NCI-H226 (cell line): ENCODE measurements at places on chromosomes 16 and 17.
A peak's percentile ranks its signal among the peaks of the same experiment; 100 is the strongest.

- DNase-seq = peak; percentile 78
Observed at GRCh38 chr17:40341808-40342503, 22.6 kb downstream of the GJD3 start.

- DNase-seq = no peak
Observed at GRCh38 chr16:822174-822908, 21.8 kb upstream of the GNG13 start.

- no peak for DNase-seq
Observed at GRCh38 chr16:78485188-78485916, 385.9 kb downstream of the WWOX start.

DNA sequence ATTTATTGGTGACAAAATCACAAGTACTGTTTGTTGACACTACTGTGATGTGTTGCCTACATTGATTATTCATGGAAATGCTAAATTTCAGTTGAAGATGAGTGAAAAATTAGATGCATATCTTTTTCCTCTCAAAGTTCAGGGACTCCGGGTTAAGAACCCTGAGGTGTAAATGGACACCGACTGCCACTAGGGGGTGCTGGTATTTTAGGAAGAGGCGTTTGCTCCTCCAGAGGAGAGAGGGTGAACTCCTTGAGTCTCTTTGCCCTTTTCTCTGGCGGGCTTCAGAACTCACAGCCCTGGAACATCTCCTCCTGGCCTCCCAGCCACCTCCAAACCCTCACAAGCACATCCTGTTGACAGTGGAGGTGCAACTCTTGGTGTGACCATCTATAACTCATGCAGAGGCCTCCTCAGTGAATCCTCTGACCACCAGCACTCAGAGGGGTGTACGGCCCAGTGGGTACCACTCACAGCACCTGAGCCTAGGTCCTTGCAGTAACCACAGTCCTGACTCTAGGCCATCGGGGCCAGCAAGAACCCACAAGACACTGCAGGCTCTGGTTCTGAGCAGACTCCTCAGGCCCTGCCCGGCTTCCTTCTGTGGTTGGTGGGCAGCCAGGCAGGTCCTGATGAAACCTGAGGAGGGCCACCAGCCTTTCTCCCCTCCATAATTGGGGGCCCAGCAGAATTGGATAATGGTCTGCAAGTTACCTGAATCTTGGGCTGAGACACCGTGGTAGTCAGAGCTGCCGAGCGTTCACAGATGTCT lies 26.2 kb upstream of the PIK3R5 start:
- no peak for DNase-seq

- peak; percentile 70 for DNase-seq
Observed at GRCh38 chr17:2157675-2158395, 102.9 kb downstream of the HIC1 start.

- no peak for DNase-seq
Observed at GRCh38 chr17:75049706-75050105, 2.7 kb downstream of the KCTD2 start.

DNA sequence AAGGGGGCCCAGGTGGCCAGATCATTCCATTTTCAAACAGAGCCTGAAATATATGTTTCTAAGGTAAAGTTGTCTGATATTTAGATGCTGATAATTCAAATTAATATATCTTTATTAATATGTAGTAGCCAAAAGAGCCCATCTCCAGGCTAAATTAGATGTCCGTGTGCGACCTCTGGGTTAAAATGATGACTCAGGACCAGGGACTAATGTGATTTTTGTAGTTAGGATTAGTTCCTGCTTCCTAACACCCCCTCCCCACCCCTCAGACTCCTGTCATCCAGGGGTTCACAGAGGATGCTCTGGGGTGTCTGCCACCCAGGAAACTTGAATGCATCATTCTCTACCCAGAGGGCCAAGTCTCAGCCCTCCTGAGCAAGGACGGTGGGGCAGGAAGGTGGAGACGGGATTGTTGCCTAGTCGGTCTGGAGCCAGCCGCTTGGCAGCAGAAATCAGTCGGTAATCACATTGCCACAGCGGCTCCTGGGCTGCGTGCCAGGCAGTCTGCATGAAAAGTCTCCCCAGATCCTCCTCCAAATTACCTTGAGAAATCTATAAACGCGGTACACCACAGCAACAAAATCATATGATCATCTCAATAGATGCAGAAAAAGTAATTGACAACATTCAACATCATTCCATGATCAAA lies 29.8 kb downstream of the CNGB1 start:
- DNase-seq = peak; percentile 49

GRCh38 chr17:11908711-11909146 lies 88.5 kb downstream of the ZNF18 start:
- DNase-seq = no peak

DNA sequence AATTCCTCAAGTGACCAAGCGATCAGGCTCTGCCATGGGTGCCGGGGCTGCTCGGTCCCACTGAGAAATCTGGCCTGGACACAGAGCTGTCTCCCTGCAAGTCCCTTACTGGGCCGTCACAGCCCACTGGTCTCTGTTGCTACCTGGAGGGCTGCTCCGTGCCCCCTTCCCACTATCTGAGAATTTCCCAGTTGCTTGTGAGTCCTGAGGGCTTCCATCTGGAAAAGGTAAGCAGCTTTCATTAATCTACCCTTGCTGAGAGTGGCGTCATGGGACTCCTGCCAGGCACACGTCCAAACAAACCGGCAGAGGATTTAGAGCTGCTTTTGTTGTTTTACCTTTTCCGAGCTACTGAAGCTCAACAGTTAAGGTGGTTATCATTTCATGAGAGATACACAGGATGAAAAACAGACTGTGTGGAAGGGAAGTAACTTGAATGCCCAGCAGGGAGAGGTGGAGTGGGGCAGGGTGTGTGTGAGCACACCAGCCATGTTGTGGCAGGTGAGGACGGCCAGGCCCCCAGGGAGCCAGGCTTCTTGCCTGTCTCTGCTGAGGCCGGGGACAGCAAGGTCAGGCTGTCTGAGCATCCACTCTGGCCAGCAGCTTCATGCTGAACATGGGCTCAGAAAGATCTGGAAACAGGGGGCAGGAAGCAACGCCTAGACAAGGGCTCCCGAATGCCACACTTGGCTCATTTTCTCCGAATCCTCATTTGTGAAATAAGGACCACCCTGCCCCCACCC lies 50.6 kb downstream of the GTF3C1 start:
- DNase-seq = no peak

- no peak for DNase-seq
Observed at GRCh38 chr16:79469999-79470398, 130.5 kb downstream of the MAF start.
